NCI-H1092 (cell line): ENCODE measurements at places on chromosomes 3 and 15.

- DNase-seq: no peak
Measured at GRCh38 chr3:34851137-34851536, 788.2 kb upstream of the ARPP21 start.

DNA sequence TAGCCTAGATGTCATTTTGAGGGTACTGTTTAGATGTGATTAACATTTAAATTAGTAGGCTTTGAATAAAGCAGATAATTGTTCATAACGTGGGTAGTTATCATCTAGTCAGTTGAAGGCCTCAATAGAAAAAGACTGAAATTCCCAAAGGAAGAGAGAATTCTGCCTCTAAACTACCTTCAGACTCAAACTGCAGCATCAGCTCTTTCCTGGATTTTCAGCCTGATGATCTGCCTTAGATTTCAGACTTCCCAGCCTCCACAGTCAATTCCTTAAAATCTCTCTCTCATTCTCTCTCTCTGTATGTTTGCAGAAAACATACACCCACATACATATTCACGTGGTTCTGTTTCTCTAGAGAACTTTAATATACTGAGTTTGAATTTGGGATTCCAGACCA is 58.0 kb upstream of the MBNL1 start:
- no peak for DNase-seq

GRCh38 chr3:71056327-71056726 is 527.2 kb downstream of the FOXP1 start:
- DNase-seq: no peak

DNA sequence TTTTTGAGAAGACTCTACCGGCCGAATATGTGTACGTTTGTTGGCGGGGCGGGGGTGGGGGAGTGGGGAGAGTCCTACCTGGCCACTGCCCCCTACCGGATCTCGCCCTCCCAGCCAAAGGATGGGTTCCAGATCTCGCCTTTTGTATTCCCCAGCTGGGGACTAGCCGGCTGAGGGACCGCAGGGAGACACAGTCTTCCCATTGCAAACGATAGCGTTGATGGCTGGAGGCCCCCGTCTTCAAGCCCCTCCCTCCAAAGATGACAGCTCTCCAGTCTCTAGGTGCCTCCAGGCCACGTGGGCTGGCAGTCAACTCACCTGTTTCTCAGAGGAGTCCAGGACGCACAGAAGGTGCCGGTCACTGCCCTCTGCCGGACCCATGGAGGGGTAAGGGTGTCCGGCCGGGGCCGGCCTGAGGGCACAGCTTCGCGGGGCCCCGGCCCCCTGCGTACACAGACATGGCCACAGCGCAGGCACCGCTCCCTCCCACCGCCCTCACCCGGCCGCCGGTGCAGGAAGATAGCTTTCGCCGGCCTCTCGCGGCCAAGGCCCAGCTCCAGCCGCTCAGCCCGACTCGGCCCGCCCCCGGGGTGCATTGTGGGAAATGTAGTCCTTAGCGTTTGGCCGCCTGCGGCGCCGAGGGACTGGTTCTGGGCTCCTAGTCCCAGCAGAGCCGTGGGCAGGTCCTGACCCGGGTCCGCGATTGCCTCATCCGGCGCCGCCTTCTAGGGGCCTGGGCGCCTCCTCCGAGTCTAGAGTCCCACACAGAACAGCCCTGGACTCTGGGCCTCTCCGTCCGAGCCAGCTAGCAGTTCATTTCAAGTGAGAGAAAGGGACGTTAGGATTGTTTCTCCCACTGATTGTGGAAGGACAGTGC is at the start of gene MON1A:
TSS of gene MON1A (minus strand) at position 521 of the 877 bp plus-strand sequence. CDS start 16,465 bp downstream, outside the sequence.
- DNase-seq: peak; percentile 57

- peak; percentile 82 for DNase-seq
Measured at GRCh38 chr3:66428733-66429132, 72.1 kb downstream of the LRIG1 start.
